Natural killer cell treated with Interleukin-12 subunit alpha and Interleukin-12 subunit beta and Interleukin-15 and Interleukin-18, amount 100 ng/mL, for 72 hours (primary cell): ENCODE measurements at places on chromosomes 5 and 9. TPM values are rescaled to one million over a fixed set of nuclear protein-coding genes. Genes with fewer than 3 reads are reported as not detected.

The NPR3 gene
- 0.10 TPM for total RNA-seq

The SHC3 gene
- total RNA-seq, result not detected

The PCDHGB3 gene
- 0.71 TPM for total RNA-seq

The EIF4E1B gene
- total RNA-seq, result not detected

The MYORG gene
- 4.6 TPM for total RNA-seq

The CCL19 gene
- not detected for total RNA-seq

The LCN12 gene
- total RNA-seq, result 2.2 TPM

The RMRP gene
- 3,856 TPM for total RNA-seq

DNA sequence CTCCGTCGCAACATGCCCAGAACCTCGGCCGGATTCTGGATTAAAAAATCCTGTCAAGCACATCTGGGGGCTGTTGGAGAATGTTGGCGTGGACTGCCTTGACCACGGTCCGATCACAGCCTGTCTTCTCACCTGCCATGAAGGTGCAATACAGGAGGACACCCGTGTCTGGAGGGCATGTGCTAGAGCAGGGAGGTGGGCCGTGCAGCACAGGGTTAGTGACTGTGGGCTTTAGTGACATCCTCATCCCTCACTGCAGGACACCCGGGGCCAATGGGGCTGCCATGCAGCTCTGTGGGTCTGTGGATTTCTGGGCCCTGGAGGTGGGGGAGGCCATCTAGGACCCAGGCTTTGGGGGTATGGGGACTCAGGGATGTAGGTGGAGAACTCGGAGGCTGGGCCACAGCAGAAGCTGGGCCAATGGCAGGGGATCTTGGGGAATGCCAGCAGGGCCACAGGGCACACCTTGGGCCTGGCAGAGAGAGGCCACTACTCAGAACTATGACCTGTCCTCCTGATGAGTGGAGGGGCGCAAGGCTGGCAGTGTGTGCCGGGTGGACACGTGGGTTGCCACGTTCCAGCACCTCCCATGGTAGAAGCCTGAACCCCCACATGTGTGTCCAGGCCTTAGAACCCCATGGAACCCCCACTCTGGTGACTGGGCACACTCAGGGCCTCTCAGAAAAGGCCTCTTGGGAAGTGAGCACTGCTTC, 23.3 kb downstream of the ZDHHC11B start:
- no peak overlapping the region for H3K27ac ChIP-seq
- DNase-seq, result no peak
- peaks cover 7% of the 10 kb centered on the region for H3K27me3 ChIP-seq
- peaks cover 7% of the 10 kb centered on the region for H3K4me1 ChIP-seq
- H3K36me3 ChIP-seq, result no peaks in the 10 kb centered on the region

GRCh38 chr5:58922461-58923171, 339.7 kb downstream of the RAB3C start:
- H3K4me3 ChIP-seq, result no peak overlapping the region
- H3K27me3 ChIP-seq, result peaks cover 23% of the 10 kb centered on the region
- no peaks in the 10 kb centered on the region for H3K36me3 ChIP-seq

DNA sequence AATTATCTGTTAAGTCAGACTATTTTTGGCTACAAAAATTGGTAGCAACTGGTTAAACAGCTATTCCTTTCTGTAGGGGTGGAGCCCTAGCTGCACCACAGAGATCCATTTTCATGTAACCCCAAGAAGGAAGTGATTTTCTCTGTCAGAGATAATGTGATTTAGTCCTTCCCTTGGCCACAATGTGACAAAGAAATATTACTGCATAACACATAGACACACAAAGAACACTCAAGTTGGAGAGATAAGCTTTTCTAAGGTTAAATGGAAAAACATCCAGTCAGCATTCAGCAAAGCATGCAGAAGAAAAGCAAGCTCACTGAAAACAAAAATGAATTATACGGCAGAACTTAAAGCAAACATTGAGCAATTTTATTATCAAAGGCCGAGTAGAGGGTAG, 227.8 kb upstream of the CDH9 start:
- DNase-seq, result no peak
- H3K4me1 ChIP-seq, result no peaks in the 10 kb centered on the region
- H3K27me3 ChIP-seq, result no peaks in the 10 kb centered on the region

DNA sequence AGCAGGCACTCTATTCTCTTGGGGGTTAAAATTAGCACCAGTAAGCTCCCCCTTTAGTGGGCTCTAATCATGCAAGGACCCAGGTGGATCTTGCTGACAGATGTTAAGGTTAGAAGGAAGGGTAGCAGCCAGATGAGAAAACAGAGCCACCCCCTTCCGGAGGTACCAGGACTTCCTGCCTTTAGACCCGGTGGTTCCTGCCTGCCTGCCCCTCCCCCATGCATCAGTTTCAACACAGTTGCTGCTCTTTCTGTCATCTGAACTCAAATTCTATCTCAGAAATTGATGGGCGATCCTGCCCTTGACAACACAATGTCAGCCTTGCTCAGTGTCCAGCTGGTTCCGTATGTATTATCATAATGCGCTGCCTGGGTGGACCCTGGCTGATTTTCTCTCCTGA, 287.3 kb downstream of the EBF1 start:
- DNase-seq, result no peak
- no peak overlapping the region for H3K4me3 ChIP-seq
- H3K4me1 ChIP-seq, result peaks cover 2% of the 10 kb centered on the region
- no peaks in the 10 kb centered on the region for H3K36me3 ChIP-seq
- peaks cover 19% of the 10 kb centered on the region for H3K27me3 ChIP-seq
- no peak overlapping the region for H3K27ac ChIP-seq

- H3K27ac ChIP-seq, result no peak overlapping the region
- H3K27me3 ChIP-seq, result no peaks in the 10 kb centered on the region
- H3K36me3 ChIP-seq, result peaks cover 41% of the 10 kb centered on the region
- H3K4me1 ChIP-seq, result peaks cover 22% of the 10 kb centered on the region
These were observed 9.8 kb downstream of the RACK1 start for GRCh38 chr5:181233801-181234454.

DNA sequence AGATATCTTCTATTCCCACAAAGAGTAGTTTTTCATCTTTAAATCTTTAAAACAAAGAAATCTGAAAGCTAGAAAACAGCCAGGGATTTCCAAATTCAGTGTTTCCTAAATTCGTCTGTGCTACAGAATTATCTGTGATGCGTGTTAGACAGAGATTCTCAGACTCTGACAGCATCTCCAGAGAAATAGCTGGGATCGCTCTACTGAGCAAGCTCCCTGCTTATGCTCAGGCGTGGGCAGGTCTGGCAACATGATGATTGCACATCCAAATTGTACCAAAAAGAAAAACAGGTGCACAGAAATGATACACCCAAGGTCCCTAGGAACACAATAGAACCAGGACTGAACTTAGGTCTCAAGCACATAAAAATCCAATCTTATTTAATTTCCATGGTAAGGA, 22.8 kb upstream of the CRHBP start:
- peaks cover 8% of the 10 kb centered on the region for H3K27me3 ChIP-seq
- H3K4me1 ChIP-seq, result no peaks in the 10 kb centered on the region
- no peak for DNase-seq
- no peaks in the 10 kb centered on the region for H3K36me3 ChIP-seq
- no peak overlapping the region for H3K4me3 ChIP-seq
- H3K27ac ChIP-seq, result no peak overlapping the region

DNA sequence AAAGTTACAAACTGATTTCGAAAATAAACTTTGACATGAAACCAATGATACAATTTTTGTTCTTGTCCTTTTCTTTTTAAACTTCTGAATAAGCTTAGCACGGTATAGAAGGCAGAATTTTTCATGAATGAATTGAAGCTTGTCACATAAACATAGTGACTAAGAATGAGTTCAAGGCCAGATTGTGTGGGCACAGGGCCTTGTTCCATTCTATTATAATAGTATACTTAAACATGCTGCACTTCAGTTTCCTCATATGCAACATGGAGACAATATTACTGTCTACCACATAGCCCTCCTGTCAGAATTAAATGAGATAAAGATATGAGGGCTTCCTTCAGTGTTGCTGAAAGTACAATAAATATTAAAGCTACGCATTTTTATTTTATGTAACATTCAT, 204.2 kb upstream of the HAPLN1 start:
- no peaks in the 10 kb centered on the region for H3K4me1 ChIP-seq
- H3K27me3 ChIP-seq, result no peaks in the 10 kb centered on the region

DNA sequence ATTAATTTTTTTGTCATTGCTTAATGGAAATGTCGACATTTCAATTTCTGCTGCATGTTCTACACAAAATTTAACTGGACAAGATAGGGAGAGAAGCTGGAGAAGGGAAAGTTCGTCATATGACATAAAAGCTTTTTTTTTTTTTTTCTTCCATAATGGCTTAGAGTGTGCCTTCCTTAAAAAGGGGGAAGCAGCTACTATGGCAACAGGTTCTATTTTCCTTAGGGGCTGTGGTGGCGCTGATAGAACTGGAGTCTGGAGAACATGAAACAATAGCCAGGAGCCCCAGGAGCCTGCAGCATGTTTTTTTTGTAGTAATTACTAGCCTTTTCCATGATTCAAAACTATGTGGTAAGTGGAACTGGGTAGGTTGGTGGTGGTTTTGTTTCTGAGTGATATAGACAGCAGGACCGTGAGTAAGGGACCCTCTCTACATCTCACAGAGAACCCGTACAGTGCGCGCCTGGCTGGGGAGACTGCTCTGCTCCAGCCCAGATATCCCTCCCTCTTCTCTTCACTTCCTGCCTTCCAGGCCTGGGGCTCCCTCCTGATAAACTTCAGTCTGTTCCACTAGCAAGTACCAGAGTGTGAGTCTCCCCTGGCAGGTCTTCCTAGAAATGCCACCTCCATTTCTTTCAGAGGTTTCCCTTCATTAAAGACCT, 301.6 kb downstream of the NR3C1 start:
- H3K27ac ChIP-seq, result peak overlapping the region; percentile 89
- no peaks in the 10 kb centered on the region for H3K27me3 ChIP-seq
- H3K4me1 ChIP-seq, result peaks cover 37% of the 10 kb centered on the region
- H3K36me3 ChIP-seq, result peaks cover 9% of the 10 kb centered on the region
- peak overlapping the region; percentile 65 for H3K4me3 ChIP-seq
- DNase-seq, result no peak

GRCh38 chr5:75706016-75706415, 11.2 kb downstream of the POC5 start:
- peaks cover 16% of the 10 kb centered on the region for H3K4me1 ChIP-seq
- no peaks in the 10 kb centered on the region for H3K27me3 ChIP-seq
- no peak overlapping the region for H3K4me3 ChIP-seq
- peak overlapping the region; percentile 1 for H3K27ac ChIP-seq
- DNase-seq, result no peak
- peaks cover 10% of the 10 kb centered on the region for H3K36me3 ChIP-seq

- H3K36me3 ChIP-seq, result no peaks in the 10 kb centered on the region
- H3K4me3 ChIP-seq, result no peak overlapping the region
- peak overlapping the region; percentile 72 for H3K27ac ChIP-seq
- no peak for DNase-seq
These were observed 18.4 kb downstream of the ENG start for GRCh38 chr9:127835991-127836516.

GRCh38 chr9:114170771-114171461, 15.6 kb downstream of the COL27A1 start:
- DNase-seq, result no peak
- no peaks in the 10 kb centered on the region for H3K4me1 ChIP-seq

GRCh38 chr9:131382850-131383729, 10.8 kb upstream of the PRRC2B start:
- H3K27me3 ChIP-seq, result no peaks in the 10 kb centered on the region
- no peak for DNase-seq
- peaks cover 2% of the 10 kb centered on the region for H3K4me1 ChIP-seq
- no peak overlapping the region for H3K4me3 ChIP-seq

- DNase-seq, result no peak
- peaks cover 6% of the 10 kb centered on the region for H3K36me3 ChIP-seq
- no peaks in the 10 kb centered on the region for H3K27me3 ChIP-seq
- no peak overlapping the region for H3K4me3 ChIP-seq
- no peak overlapping the region for H3K27ac ChIP-seq
- H3K4me1 ChIP-seq, result peaks cover 15% of the 10 kb centered on the region
These were observed 6.4 kb downstream of the SLC26A2 start for GRCh38 chr5:149966946-149967345.

GRCh38 chr9:108474356-108474755, 381.4 kb downstream of the ACTL7B start:
- H3K36me3 ChIP-seq, result no peaks in the 10 kb centered on the region
- H3K4me1 ChIP-seq, result no peaks in the 10 kb centered on the region
- DNase-seq, result no peak
- no peak overlapping the region for H3K4me3 ChIP-seq
- H3K27ac ChIP-seq, result no peak overlapping the region
- no peaks in the 10 kb centered on the region for H3K27me3 ChIP-seq

- H3K4me3 ChIP-seq, result no peak overlapping the region
- H3K27ac ChIP-seq, result no peak overlapping the region
- no peak for DNase-seq
- peaks cover 22% of the 10 kb centered on the region for H3K36me3 ChIP-seq
- peaks cover 22% of the 10 kb centered on the region for H3K27me3 ChIP-seq
These were observed 67.0 kb upstream of the PPP1R2B start for GRCh38 chr5:156783092-156783491.

DNA sequence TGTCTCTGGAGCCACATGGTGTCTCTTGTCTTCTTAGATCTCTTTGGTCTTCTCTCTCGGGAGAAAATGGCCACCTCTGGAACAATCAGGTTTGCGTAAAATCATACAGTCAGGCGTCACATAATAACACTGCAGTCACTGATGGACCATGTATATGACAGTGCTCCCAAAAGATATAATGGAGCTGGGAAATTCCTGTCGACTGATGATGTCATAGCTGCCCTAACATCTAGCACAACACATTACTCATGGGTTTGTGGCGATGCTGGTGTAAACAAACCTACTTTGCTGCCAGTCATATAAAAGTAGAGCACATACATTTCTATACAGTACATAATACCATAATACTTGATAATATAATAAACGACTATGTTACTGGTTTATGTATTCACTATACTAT, 30.1 kb upstream of the RAI14 start:
- no peak overlapping the region for H3K4me3 ChIP-seq
- no peaks in the 10 kb centered on the region for H3K4me1 ChIP-seq
- H3K27me3 ChIP-seq, result peaks cover 15% of the 10 kb centered on the region
- no peak overlapping the region for H3K27ac ChIP-seq
- no peak for DNase-seq

DNA sequence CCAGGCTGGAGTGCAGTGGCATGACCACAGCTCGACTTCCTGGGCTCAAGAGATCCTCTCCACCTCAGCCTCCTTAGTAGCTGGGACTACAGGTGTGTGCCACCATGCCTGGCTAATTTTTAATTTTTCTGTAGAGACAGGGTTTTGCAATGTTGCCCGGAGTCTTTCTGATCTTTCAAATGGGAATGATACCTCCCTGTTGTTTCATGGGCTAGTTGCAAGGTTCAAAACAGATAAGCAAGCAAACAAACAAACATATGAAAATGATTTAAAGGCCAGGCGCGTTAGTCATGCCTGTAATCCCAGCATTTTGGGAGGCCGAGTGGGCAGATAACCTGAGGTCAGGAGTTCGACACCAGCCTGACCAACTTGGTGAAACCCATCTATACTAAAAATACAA, 45.3 kb upstream of the PLPP1 start:
- H3K27me3 ChIP-seq, result peaks cover 7% of the 10 kb centered on the region
- H3K27ac ChIP-seq, result no peak overlapping the region
- no peaks in the 10 kb centered on the region for H3K4me1 ChIP-seq
- no peak for DNase-seq
- no peaks in the 10 kb centered on the region for H3K36me3 ChIP-seq
